ENCODE measurements at places on chromosomes 16 and 17.

DNA sequence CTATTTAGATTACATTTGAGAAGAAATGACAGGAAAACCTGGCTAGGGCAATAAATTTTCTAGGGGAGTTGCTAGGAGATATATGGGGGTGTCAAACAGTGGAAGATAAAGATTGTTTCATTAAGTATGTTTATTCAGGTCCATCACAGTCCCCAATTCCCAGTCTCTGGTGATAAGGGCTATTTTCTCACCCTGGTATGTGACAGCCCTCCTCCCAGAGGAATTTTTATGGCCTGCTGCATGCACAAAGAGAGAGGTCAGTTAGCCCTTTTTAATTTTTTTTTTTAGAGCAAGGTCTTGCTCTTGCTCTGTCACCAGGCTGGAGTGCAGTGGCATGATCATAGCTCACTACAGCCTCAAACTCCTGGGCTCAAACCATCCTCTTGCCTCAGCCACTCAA is 53.6 kb upstream of the ATF7IP2 start:
- DNase-seq = peak; percentile 83

DNA sequence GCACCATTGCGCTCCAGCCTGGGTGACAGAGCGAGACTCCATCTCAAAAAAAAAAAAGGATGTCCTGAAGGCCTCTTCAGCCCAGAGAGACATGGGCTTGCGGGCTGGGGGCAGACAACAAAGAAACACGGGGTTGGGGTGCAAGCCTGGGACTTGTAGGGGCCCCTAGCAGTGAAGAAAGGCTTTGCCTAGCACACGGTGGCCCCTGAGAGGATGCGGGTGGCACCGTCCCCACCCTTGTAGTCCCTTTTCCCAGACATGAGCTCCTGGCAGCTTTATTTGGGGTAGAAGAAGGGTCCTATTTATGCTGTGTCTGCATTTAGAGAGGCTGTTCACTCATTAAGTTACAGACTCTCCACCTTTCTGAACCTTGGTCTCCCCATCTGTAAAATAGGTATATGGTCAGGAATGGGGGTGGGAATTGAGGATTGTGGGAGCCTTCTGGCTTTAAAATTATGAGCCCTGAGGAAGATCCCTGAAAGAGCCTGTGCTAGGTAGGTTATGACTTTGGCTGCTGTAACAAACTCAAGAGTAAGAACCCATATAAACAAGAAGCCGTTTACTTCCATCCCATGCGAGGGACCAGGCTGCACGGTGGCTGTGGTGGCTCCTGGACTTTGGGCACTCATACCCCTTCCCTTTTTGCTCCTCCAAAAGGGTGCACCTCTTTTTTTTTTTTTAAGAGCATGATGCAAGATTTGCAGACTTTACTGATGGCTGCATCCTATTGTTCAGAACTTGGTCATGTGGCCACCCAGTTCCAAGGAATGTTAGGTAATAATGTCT is 20.6 kb upstream of the ADGRG1 start:
- DNase-seq = no peak

- no peak for DNase-seq
Measured at GRCh38 chr16:7746941-7747340, 414.3 kb downstream of the RBFOX1 start.

DNA sequence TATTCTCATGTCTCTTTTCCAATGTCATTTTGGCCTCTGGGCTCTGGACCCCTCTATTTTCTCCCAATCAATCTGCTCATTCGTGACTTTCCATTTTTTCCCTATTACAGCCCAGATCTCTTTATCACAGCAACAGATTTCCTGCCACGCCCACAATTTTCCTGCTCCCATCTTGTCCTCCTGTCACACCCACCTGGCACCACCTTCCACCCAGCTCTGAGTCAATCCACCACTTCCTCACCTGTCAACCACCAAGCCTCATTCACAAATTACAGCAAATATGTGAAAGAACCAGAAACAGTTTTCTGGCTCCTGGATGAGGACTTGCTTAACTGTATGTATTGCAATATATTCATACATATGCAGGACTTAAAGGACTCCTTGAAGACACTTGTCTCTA is 311.3 kb downstream of the GRIN2A start:
- no peak for DNase-seq

DNA sequence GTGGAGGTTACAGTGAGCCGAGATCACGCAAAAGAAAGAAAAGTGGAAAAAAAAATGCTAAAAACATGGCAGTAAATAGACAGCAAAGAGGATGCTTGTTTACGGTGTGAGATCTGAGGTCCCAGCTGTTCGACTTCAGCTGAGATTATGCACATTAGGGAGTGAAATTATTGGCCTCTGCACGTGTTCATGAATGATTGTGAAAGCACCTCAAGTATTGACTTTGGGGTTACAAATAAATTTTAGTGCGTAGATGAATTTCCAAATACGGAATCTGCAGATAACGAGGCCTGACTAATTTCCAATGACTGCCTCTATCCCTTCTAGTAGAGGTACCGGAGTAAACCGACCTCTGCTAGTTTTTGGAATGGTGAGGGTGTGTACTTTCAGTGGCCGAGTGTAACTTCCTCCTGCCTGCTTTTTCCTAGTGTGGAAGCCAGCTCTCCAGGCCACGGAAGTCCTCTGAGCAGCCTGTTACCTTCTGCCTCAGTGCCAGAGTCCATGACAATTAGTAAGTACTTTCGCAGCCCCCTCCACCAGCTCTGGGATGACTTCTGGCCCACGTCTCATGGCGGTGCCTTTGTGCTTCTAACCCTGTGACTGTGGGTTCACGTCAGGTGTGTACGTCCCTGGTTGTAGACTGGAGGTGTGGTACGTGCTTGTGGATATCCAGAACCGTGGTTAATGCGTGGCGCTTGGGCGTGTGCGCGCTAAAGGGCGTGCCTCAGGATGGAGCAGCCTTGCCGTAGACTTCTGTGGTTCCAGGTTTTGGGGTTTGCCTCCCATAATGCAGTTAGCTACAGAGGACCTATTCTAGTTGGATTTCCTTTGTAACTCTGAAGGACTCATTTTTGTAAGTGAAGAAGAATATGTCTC is 102.1 kb downstream of the SNX29 start:
- no peak for DNase-seq

GRCh38 chr16:88070989-88071625 is 119.9 kb downstream of the BANP start:
- DNase-seq = no peak

GRCh38 chr17:50168319-50168718 is 2.5 kb downstream of the SGCA start:
- no peak for DNase-seq

DNA sequence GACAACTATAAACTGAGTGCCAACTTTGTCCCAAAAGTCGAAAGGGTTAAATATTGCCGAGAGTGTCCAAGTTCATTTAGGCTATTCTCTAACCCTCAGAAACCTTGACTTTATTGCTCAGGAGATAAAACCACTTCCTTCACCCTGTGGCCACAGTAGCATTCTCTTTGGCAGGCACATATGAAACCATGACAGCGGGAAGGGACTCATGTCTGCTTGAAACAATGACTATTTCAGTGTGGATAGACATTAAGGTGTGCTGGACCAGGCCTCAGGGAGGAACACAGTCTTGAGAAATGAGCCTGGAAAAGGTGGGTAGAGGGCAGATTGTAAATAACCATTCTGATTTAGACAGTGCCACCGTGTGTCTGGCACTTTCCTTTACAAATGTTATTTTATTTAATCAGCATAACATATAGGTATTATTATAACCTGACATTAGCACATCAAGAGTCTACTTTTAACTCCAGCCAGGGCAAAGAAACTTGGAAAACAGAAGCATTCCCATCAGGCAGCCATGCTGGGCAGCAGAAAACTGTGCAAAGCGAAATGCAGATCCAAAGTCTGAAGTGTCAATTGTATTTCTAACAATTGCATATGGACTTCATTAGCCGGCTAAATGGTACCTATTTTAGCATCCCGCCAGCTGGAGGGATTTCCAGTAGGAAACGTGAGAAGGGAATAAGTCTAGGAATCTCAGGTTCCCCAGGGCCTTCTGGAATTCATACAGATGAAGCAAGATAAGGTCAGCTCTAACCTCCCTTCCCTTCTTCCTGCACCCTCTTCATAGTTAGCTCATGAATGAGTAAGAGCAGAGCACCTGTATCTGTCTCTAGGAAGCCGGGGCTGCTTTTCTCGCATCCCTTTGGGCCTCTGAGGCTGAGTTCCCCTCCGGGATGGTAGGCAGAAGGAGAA is 212.8 kb upstream of the ELAC2 start:
- DNase-seq = no peak

DNA sequence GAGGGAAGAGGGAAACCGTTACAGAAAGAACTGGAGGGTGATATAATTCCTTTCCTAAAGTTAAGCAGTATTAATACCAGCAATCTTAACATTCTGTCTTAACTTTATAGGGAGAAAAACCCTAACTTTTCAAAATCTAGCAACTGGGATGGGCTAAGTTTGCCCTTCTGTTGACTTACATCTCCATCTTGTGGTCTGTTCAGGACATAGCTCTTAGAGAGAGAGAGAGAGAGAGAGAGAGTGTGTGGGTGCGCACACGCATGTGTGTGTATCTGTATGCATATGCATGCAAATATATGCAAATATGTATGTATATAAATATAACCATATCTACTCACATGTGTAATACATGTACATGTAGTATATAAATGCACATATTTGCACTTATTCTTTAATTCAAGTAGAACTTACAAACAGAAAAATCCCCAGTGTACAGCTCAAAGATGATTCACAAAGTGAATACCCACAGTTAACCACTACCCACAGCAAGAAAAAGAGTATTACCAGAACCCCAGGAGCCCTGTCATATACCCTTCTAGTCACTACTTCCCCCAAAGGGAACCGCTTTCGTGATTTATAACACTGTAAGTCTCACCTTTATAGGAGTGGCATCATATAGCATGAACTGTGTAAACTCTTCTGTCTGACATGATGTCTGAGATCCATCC is 46.5 kb downstream of the STX8 start:
- DNase-seq = no peak

GRCh38 chr16:62445909-62446308 is 409.7 kb upstream of the CDH8 start:
- no peak for DNase-seq

GRCh38 chr17:40122999-40123810 is 1.4 kb downstream of the MSL1 start:
- peak; percentile 86 for DNase-seq

DNA sequence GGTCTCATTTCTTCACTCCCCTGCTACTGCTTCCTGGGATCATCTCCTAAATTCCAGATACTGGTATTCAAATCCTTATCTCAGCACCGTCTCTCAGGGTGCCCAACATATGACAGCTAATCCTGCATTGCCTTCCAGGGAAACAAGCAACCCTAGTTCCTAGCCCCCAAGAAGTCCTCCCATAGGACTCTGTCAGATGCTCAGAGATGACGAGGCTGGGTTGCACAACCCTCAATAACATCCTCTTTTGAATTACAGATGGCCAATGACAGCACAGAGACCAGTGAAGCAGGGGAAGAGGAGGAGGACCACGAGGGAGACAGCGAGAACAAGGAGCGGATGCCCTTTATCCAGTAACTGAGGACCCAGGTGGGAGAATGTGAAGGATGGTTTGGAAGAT is 45.0 kb upstream of the CLEC3A start:
- no peak for DNase-seq

GRCh38 chr17:82215095-82215971 is 2.7 kb upstream of the CCDC57 start:
- DNase-seq = no peak

GRCh38 chr17:59315866-59316265 is 15.6 kb upstream of the YPEL2 start:
- no peak for DNase-seq

- no peak for DNase-seq
Measured at GRCh38 chr17:32298721-32299579, 33.3 kb downstream of the RHBDL3 start.

DNA sequence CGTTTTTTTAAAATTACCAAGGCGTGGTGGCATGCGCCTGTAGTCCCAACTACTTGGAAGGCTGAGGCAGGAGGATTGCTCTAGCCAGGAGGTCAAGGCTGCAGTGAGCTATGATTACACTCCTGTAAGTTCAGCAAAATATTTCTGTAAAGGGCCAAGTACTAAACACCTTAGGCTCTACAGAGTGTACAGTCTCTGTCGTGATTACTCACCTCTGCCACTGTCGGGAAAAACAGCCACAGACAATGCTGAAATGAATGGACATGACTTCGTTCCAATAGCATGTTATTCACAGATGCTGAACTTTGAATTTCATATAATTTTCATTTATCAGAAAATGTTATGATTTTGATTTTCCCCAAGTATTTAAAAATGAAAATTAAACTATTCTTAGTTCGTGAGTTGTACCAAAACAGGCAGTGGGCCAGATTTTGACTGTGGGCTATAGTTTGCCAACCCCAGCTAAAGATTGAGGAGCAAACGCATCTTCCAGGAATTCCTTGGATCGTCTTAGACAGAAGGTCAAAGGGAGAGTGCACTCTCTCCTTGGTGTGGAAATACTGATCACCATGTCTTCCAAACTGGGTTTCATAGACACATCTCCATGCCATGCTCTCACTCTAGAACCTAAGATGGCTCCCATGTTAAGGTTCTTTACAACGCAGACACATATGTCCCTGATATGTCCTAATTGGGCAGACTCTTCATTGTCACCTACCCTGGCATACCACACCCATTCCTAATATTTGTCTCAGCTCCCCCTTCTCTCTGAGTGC is 89.5 kb downstream of the MARF1 start:
- DNase-seq = no peak

DNA sequence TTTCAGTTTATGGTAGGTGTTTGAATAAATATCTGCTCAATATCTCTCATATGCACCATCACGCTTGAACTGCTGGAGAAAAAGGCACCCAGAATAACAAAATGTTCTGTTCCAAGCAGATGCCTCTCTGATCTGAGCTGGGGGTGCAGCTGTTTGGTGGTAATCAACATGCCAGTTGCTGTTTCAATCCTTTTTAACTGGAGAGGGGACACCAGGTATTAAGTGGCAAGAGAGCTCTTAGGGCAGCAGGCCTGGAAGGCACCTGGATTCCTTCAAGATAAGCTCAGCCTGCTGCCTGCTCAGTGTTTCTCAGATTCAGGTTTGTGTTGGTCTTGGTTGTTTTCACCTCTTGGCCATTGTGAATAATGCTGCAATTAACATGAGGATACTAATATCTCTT is 27.2 kb upstream of the VAT1L start:
- DNase-seq = no peak

DNA sequence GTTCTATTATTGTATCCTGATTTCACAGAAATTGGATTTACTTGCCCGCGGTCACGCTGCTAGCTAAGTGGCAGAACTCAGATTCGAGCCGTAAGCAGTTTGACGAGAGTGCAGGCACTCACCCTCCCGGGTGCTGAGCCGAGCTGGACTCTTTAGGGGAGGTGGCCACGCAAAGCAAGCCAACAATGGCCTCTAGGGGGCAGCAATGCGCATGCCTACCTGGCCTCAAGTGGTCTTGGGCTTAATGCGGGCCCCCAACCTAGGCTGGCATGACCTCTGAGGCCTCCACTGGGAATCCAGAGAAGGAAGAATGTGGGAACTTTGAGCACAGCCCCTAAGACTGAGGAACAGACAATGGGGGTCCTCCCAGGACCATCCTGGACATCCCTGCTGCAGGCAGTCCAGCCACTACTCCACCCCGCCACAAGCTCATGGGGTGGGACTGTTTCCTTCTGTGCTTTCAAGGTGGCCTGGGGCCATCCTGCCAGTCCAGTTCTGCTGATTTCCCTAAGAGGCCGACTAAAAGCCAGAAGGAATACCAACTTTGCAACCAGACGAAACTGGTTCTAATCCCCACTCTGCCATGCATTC is 276.5 kb downstream of the XYLT1 start:
- peak; percentile 74 for DNase-seq
